GM23248 (cell line): ENCODE measurements at places on chromosomes 2 and 18. TPM values are rescaled to one million over a fixed set of nuclear protein-coding genes. Genes with fewer than 3 reads are reported as not detected.

- no peak for DNase-seq
- H3K27ac ChIP-seq, result no peak overlapping the region
- no peaks in the 10 kb centered on the region for H3K4me1 ChIP-seq
- H3K36me3 ChIP-seq, result no peaks in the 10 kb centered on the region
Observed at GRCh38 chr2:201866643-201867473, 60.5 kb downstream of the CDK15 start.

GRCh38 chr2:156540706-156541105 lies 104.5 kb downstream of the GPD2 start:
- H3K27me3 ChIP-seq, result no peaks in the 10 kb centered on the region
- DNase-seq, result peak; percentile 67
- no peak overlapping the region for H3K4me3 ChIP-seq
- H3K27ac ChIP-seq, result no peak overlapping the region

- no peak for DNase-seq
- H3K4me3 ChIP-seq, result no peak overlapping the region
- H3K36me3 ChIP-seq, result no peaks in the 10 kb centered on the region
- H3K27ac ChIP-seq, result no peak overlapping the region
Observed at GRCh38 chr18:60667016-60667415, 294.4 kb upstream of the MC4R start.

- H3K27me3 ChIP-seq, result no peaks in the 10 kb centered on the region
- 0 out of 2 replicates have a peak, but pooled peaks cover 11% of the 10 kb centered on the region for H3K4me1 ChIP-seq
Observed at GRCh38 chr2:172430027-172430426, 2.6 kb downstream of the ITGA6 start.

- no peak overlapping the region for H3K27ac ChIP-seq
- no peaks in the 10 kb centered on the region for H3K4me1 ChIP-seq
- no peaks in the 10 kb centered on the region for H3K36me3 ChIP-seq
- no peaks in the 10 kb centered on the region; the same call in 1 of the 2 replicates for H3K27me3 ChIP-seq
- DNase-seq, result peak; percentile 49
Observed at GRCh38 chr2:222813177-222813843, 47.5 kb upstream of the ACSL3 start.

GRCh38 chr2:12321886-12322285 lies 394.9 kb upstream of the TRIB2 start:
- DNase-seq, result peak; percentile 57
- H3K27ac ChIP-seq, result peak overlapping the region; percentile 66
- H3K4me1 ChIP-seq, result peaks cover 51% of the 10 kb centered on the region
- no peaks in the 10 kb centered on the region for H3K27me3 ChIP-seq

DNA sequence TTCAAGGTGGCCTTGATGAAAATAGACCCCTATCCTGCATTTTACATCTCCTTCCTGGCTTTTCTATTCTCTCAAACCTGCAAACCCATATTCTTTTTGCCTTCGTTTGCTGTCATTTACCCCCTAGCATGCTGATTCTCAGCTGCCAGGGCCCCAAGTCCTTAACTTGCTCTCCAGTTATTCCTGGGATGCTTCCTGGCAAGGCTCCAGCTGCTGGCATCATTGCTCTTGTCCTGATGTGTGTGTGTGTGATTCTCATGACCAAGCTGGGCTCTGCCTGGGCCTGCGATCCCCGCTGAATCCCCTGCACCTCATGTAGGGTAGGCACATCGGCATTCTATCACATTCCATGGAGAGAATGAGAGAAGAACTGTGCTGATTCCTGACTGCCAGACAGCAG lies 11.9 kb downstream of the NPAS2 start:
- H3K27ac ChIP-seq, result no peak overlapping the region
- no peak overlapping the region for H3K4me3 ChIP-seq
- peak; percentile 19 for DNase-seq
- H3K4me1 ChIP-seq, result peaks cover 10% of the 10 kb centered on the region
- H3K36me3 ChIP-seq, result no peaks in the 10 kb centered on the region
- no peaks in the 10 kb centered on the region for H3K27me3 ChIP-seq

GRCh38 chr2:232418466-232419244 lies 12.0 kb downstream of the ALPG start:
- peak overlapping the region; percentile 57 for H3K4me3 ChIP-seq
- DNase-seq, result peak; percentile 62
- H3K4me1 ChIP-seq, result no peaks in the 10 kb centered on the region
- H3K36me3 ChIP-seq, result no peaks in the 10 kb centered on the region
- no peak overlapping the region for H3K27ac ChIP-seq
- H3K27me3 ChIP-seq, result peaks cover 57% of the 10 kb centered on the region

DNA sequence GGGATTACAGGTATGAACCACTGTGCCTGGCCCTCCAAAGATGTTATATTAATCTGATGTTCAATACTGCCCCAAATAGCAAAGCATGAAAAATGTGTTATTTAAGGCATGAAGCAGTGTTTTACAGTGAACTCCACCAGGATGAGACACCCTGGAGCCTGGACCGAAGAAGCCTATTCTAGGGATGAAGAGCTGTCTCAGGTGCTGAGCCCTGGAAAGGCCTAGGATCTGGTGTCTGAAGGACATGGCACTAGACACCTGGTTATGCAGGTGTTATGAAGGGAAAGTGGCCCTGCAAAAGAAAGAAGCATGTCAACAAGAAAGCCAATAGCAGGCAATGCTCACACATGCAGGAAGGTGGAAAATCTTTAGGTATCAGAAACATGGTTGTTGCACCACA lies 374.4 kb downstream of the CLIP4 start:
- H3K36me3 ChIP-seq, result no peaks in the 10 kb centered on the region
- peaks cover 6% of the 10 kb centered on the region; the same call in 1 of the 2 replicates for H3K4me1 ChIP-seq
- no peaks in the 10 kb centered on the region for H3K27me3 ChIP-seq
- H3K4me3 ChIP-seq, result no peak overlapping the region
- no peak for DNase-seq
- no peak overlapping the region for H3K27ac ChIP-seq

DNA sequence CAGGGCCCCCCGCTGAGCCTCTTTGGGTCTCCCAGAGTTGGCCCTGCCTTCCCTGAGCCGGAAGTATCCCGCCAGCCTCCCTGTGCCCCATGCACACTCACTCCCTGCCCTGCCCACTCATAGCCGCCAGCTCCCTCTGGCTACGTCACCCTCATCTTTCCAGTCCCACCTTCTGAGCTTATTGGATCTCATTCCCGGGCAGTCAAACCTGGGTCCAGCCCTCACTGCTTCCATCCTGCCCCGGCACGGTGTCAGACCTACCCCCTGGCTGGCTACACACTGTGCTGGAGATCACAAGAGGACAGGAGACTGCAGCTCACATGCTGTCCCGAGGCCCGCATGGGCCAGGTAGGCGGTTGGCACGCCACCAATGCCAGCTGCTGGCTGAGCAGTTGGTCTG lies 147.2 kb downstream of the ASB1 start:
- H3K27me3 ChIP-seq, result peaks cover 11% of the 10 kb centered on the region; the same call in 1 of the 2 replicates
- no peak for DNase-seq
- no peak overlapping the region for H3K4me3 ChIP-seq
- H3K36me3 ChIP-seq, result no peaks in the 10 kb centered on the region
- no peak overlapping the region for H3K27ac ChIP-seq

DNA sequence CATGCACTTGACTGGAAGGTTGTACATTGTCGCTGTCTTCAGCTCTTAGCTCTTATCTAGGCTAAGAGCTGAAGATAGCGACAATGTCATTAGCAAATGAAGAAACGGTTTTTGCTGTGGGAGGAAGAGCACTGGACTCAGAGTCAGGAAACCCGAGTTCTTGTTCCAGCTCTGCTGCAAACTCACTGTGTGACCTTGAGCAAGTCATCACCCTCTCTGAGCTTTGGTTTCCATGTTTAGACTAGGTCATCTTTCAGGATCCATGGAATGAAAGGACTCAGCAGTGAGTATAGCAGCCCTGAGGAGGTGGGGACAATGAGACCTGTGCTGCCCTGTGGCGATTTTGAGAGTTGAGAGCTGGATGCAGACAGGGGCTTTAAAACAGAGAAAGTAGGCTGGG lies 85.3 kb downstream of the ASAP2 start:
- H3K4me1 ChIP-seq, result peaks cover 27% of the 10 kb centered on the region
- 0 out of 2 replicates have a peak, but pooled peaks cover 11% of the 10 kb centered on the region for H3K36me3 ChIP-seq
- H3K4me3 ChIP-seq, result no peak overlapping the region
- DNase-seq, result no peak
- H3K27me3 ChIP-seq, result no peaks in the 10 kb centered on the region
- no peak overlapping the region for H3K27ac ChIP-seq

DNA sequence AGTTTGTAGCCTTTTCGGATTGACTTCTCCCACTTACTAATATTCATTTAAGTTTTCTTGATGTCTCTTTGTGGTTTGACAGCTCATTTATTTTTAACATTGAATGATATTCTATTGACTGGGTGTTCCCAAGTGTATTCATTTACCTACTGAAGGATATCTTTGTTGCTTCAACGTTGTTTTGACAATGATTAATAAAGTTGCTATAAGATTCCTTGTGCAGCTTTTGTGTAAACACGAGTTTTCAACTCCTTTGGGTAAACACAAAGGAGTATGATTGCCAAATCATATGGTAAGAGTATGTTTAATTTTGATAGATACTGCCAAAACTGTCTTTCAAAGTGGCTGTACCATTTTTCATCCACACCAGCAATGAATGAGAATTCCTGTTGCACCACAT lies 1200.9 kb downstream of the DSC3 start:
- H3K4me3 ChIP-seq, result no peak overlapping the region
- no peak overlapping the region for H3K27ac ChIP-seq
- DNase-seq, result no peak
- no peaks in the 10 kb centered on the region for H3K36me3 ChIP-seq
- no peaks in the 10 kb centered on the region for H3K27me3 ChIP-seq

- no peaks in the 10 kb centered on the region for H3K36me3 ChIP-seq
- no peak for DNase-seq
- H3K4me1 ChIP-seq, result no peaks in the 10 kb centered on the region
- H3K27ac ChIP-seq, result no peak overlapping the region
- H3K27me3 ChIP-seq, result peaks cover 14% of the 10 kb centered on the region
Observed at GRCh38 chr2:136225950-136226835, 108.2 kb upstream of the CXCR4 start.

DNA sequence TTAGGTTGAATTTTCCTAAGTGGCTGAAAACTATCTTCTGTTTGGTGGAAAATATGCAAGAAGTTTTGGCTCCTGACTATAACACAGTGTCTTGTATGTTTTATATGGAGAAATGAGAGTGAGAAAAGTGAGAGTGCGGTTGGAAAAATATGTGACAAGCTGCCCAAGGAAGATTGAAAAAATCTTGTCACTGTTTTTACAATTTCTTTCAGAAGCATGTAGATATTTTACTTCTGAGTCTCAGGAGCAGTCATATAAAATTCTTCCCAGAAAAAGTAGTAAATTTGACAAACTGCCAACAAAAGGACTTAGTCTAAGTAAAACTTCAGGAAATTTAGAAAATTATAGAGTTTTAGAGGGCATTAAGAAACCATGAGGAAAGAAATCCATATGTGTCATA lies 19.4 kb upstream of the RMND5A start:
- no peak overlapping the region for H3K4me3 ChIP-seq
- peak overlapping the region; percentile 41 for H3K27ac ChIP-seq
- H3K4me1 ChIP-seq, result peaks cover 32% of the 10 kb centered on the region
- DNase-seq, result peak; percentile 63

- no peak overlapping the region for H3K27ac ChIP-seq
- no peaks in the 10 kb centered on the region for H3K27me3 ChIP-seq
- no peaks in the 10 kb centered on the region for H3K36me3 ChIP-seq
- no peaks in the 10 kb centered on the region for H3K4me1 ChIP-seq
Observed at GRCh38 chr18:36501100-36501499, 203.6 kb downstream of the FHOD3 start.

DNA sequence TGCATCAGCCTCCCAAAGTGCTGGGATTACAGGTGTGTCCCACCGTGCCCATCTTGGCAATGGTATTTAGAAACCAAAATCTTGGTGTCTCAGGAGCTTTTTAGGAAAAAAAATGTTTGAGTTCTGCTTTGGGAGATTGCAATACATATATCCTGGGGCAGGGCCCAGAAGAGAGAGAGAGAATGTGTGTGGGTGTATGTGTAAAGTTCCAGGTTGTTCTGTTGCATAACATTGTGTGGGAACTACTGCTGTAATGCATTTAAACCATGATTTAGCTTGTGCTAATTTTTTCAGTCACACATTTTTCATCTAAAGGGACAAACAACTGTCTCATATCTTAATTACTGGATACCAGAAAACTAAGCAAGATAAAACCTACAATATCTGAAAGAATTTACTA lies 70.8 kb upstream of the NABP1 start:
- no peaks in the 10 kb centered on the region for H3K36me3 ChIP-seq
- peak; percentile 40 for DNase-seq
- H3K4me3 ChIP-seq, result no peak overlapping the region
- no peak overlapping the region for H3K27ac ChIP-seq
- no peaks in the 10 kb centered on the region for H3K27me3 ChIP-seq

DNA sequence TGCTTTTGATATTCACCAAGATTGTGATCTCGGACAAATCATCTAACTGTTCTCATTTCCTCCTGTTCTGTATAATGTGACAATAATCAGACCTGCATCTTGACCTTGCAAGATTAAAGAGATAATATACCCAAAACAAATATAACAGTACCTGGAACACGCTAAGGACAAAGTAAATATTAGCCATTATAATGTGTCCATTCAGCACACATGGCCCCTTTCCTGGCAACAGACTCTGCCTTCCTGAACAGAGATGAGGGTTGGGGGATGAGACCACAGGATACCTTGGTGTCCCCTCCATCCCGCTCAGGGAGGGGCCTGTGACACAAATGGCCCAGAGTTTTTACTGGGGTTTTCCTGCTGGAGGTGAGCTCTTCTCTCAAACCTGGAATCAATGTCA lies 143.4 kb upstream of the SERPINE2 start:
- no peak overlapping the region for H3K4me3 ChIP-seq
- no peaks in the 10 kb centered on the region for H3K36me3 ChIP-seq
- no peaks in the 10 kb centered on the region for H3K27me3 ChIP-seq
- H3K27ac ChIP-seq, result no peak overlapping the region
- no peaks in the 10 kb centered on the region for H3K4me1 ChIP-seq
- no peak for DNase-seq

- DNase-seq, result peak; percentile 79
- peaks cover 14% of the 10 kb centered on the region for H3K4me1 ChIP-seq
- peak overlapping the region; percentile 25 for H3K27ac ChIP-seq
Observed at GRCh38 chr18:24741965-24742724, 281.7 kb downstream of the HRH4 start.

DNA sequence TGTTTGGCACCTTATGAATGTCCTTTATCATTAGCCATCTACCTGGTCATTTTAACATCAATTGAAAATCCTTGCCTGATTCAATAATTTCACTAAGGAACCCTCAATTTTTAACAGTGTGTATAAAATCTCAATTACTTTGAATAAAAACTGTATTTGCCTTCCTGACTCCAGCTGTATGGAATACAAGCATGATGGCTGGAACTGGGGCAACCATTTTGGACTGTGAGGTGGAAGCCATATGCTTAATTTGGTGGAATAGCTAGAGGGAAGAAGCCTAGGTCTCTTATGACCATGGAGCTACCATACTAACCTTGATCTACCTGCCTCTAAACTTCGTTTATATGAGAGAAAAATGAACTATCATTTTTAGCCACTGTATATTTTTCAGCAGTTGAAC lies 12.5 kb upstream of the RTN4 start:
- H3K27me3 ChIP-seq, result no peaks in the 10 kb centered on the region
- H3K4me1 ChIP-seq, result no peaks in the 10 kb centered on the region
- DNase-seq, result no peak
- H3K36me3 ChIP-seq, result no peaks in the 10 kb centered on the region
- no peak overlapping the region for H3K27ac ChIP-seq

Gene PLEKHH2
- 1.6 and 2.2 TPM in 2 replicates for total RNA-seq

Gene IL1A
- 0.54 TPM in 1 of 2 replicates, not detected in the other for total RNA-seq

Gene CTDP1
- 21.1 and 26.0 TPM in 2 replicates for total RNA-seq

Gene HAAO
- total RNA-seq, result not detected in 2 replicates

Gene STK36
- total RNA-seq, result 17.5 and 24.5 TPM in 2 replicates

Gene ADAM23
- 3.5 and 4.4 TPM in 2 replicates for total RNA-seq

Gene PLCL1
- 2.3 TPM in 2 replicates for total RNA-seq

Gene OXER1
- total RNA-seq, result not detected in 2 replicates

Gene SERPINB12
- not detected in 2 replicates for total RNA-seq

Gene TCF7L1
- 0.38 and 0.65 TPM in 2 replicates for total RNA-seq

Gene DIPK1C
- not detected in 2 replicates for total RNA-seq
